ENCODE measurements at places on chromosomes 6 and 20.

- no peak for DNase-seq
These were observed 155.1 kb downstream of the SASH1 start for GRCh38 chr6:148497717-148498116.

GRCh38 chr20:43666376-43667328 is at the start of gene MYBL2:
MYBL2 (plus strand) TSS chr20:43667114; CDS start chr20:43667284, 170 bp downstream.
- DNase-seq = peak; percentile 60

DNA sequence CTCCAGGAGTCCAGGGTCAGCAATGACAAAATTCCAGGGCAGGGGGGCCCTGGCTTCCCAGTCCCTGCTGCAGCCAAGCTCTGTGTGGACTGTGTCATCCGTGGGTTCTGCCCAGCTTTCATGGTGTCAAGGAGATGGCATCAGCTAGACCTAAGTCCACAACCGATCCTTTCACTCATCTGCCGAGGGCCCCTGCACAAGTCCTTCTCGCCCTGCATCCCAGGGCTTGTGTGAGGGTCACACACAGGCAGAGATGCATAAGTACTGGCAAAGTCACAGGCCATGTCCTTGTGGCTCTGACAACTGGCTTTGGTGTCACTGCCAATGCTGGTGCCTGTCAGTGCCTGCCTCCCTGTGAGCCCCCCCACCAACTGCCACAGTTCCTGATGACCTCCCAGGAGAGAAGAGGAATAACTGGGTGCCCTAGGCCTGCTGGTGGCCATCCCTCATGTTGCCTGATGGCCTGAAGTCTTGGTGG is 181.4 kb upstream of the CST7 start:
- no peak for DNase-seq

DNA sequence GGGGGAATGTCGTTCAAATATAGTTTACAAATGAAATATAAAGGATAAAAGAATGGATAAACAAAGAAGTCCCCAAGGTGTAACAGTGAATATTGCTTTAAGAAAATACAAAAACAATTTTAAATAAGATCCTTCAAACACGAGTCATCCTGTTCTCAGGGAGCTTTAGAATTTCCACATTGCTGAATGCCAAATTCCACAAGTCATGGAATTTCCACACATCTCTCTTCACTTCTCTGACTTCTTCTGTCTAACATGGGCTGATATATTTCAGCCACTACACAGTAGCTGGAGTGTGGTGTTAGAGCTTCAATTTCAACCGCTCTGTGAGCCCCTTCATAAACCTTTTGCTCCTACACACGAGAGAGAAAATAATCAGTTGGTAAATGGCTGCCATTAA is 28.0 kb downstream of the IL22RA2 start:
- no peak for DNase-seq

- no peak for DNase-seq
These were observed 216.6 kb downstream of the IBTK start for GRCh38 chr6:82030761-82031503.

DNA sequence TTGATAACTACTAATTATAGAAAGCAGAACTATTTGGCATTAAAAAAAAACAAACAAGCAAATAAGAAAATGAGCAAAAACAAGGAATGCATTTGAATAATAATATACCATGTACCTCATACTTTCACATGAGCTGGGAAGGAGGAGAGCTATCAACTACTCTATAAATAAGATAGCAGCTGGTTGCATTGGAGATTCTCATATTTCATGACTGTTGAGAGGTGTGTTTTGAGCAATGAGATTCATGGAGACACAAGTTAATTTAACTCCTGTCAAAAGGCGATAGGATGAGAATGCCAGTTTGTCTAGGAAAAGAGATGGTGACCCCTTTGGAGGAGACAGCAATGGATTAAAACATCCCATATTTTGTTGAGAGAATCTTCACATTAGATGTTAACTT is 348.8 kb upstream of the SPTLC3 start:
- DNase-seq = no peak

DNA sequence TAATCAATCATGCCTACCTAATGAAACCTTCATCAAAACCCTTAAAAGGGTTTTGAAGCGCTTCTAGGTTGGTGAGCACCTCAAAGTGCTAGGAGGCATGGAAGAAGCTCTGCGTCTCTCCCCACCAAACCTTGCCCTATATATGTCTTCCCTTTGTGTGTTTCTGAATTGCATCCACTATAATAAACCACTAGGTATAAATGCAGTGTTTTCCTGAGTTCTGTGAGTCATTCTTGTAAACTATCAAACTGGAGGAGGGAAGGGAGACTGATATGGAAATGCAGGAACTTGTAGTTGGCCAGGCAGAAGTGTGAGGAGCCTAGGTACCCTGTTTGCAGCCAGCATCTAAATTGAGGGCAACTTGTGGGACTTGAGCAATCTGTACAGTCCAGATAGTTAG is 698.8 kb downstream of the DOK5 start:
- DNase-seq = no peak

DNA sequence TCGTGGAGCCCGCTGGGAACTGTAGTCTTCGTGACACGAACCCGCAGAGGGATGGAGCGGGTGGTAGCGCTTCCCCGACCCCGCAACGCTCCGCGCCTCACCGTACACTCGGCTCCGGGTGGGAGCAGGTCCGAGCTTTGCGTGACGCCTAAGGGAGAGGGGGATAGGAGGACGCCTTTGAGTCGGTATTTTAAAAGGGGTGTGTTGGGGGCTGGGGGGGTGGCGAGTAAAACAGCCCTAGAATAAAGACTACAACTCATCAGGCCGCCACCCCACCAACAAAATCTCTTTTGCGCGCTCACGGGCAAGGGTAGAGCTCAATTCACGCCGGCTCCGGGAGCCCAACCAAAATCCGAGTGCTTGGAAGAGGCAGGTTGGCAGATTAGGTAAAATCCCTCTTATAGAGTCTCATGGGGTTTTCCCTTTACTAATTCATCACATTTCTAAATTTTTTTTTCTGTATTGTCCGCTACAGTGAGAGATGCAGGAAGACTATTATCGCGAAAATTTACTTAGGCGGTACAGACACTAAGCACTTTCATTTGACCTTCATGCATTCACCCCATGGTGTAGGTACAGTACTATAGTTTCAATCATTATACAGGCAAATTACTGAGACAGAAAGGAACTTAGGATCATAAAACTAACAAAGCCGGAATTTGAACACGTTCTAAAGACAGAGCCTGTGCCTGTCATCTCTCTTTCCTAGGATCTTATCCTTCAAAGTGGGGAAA is 706 bp upstream of the SNX14 start:
- peak; percentile 38 for DNase-seq

DNA sequence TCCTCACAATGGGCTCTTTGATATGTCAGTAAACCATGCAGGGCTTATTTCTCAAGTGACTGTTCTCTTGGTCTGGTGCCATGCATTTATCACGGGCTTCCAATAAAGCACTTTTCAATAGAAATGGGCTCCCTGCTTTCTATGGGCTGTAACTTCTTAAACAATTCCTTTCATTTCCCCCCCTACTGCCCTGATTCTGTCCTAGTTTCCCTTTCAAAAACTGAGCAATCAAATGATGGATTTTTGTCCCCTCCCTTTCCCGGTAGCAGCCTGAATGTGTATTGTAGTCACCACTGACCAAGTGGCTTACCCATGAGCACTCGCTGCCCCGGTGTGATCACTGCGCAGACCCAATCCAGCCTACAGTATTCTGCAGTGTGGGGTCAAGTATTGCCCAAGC is 13.9 kb downstream of the RPS10 start:
- DNase-seq = no peak

- DNase-seq = peak; percentile 14
These were observed 28.5 kb upstream of the SNRPB2 start for GRCh38 chr20:16701296-16701695.

DNA sequence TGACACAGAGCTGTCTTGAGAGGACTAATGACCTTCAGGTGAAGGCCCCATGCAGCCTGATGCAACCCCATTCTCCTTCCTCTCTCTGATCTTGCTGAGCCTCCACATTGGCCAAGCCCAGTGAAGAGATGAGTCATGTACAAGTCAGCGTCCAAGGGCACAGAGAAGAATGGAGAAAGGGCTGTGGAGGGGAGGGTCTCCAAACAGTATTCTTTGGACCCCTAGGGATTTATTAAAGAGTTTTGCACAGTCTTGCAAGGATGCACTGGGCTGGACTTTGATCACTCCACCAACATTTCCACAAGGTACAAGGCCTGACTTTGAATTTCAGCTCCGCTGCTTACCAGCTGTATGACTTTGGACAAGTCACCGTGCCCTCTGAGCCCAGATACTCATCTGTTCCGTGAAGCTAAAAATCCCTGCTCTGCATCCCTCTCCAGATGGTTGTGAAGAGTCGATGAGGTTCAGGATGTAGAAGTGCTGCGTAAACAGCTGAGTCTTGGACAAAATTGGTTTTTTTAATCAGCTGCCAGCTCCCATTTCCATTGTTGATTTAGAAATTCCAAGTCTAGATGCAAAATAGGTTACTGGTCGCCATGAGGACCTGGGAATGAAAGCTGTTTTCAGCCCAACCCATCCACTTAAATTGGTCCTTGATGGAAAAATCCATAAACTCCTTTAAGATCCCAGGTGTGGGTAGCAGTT is 14.1 kb upstream of the KCNG1 start:
- DNase-seq = no peak

DNA sequence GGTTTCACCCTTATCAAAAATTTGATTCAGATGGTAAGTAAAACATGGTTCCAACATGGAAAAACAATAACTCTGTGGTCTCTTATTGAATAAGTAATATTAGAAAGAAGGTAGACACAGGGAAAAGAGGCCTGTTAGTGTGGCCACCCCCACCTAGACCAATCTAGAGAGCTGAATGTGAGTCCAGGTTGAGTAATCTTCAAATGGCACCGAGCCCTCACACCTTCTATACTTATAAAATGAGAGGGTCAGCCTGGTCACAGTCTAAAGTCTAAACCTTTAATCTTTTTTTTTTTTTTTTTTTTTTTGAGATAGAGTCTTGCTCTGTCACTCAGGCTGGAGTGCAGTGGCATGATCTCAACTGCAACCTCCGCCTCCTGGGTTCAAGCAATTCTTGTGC is 6.9 kb downstream of the FAM184A start:
- DNase-seq = no peak

- DNase-seq = no peak
These were observed 116.5 kb downstream of the SCML4 start for GRCh38 chr6:107707346-107708275.

- no peak for DNase-seq
These were observed 148.3 kb downstream of the TFAP2B start for GRCh38 chr6:50966986-50967385.
